ENCODE measurements at places on chromosomes 13 and 19. TPM values are rescaled to one million over a fixed set of nuclear protein-coding genes. Genes with fewer than 3 reads are reported as not detected.

MEIS3 gene
- 7.6 TPM for total RNA-seq

B9D2 gene
- total RNA-seq = 12.6 TPM

BEST2 gene
- not detected for total RNA-seq

ZNF547 gene
- total RNA-seq = 4.1 TPM

AMH gene
- total RNA-seq = 1.0 TPM

FAM216B gene
- 0.09 TPM for total RNA-seq

TUBB4A gene
- total RNA-seq = 4.4 TPM

STARD13 gene
- total RNA-seq = 37.2 TPM

LILRB2 gene
- 11.5 TPM for total RNA-seq

RAB20 gene
- 33.6 TPM for total RNA-seq

SOX1 gene
- not detected for total RNA-seq

C13orf42 gene
- not detected for total RNA-seq

CFAP97D2 gene
- total RNA-seq = not detected

SUGT1 gene
- 51.5 TPM for total RNA-seq

ZNF524 gene
- 22.9 TPM for total RNA-seq

GPR12 gene
- not detected for total RNA-seq

LYPD3 gene
- 1.7 TPM for total RNA-seq

SIGLEC5 gene
- total RNA-seq = not detected

ZNF578 gene
- 3.7 TPM for total RNA-seq

CIC gene
- 90.9 TPM for total RNA-seq

SMIM24 gene
- 49.8 TPM for total RNA-seq

IL17D gene
- total RNA-seq = 0.44 TPM

CC2D1A gene
- 36.9 TPM for total RNA-seq

IGFL3 gene
- total RNA-seq = not detected

MYO16 gene
- 0.22 TPM for total RNA-seq

ZNF177 gene
- total RNA-seq = 1.8 TPM

NCR1 gene
- 0.91 TPM for total RNA-seq

KLF1 gene
- not detected for total RNA-seq

GARIN5A gene
- total RNA-seq = 2.0 TPM

FXYD7 gene
- total RNA-seq = 0.94 TPM

DENND1C gene
- total RNA-seq = 8.2 TPM

ZNF560 gene
- not detected for total RNA-seq

PRR19 gene
- total RNA-seq = 0.47 TPM

SLC6A16 gene
- 3.7 TPM for total RNA-seq

CD79A gene
- total RNA-seq = 11.0 TPM

ATXN8OS gene
- not detected for total RNA-seq

ZNF555 gene
- total RNA-seq = 9.8 TPM

PLK5 gene
- total RNA-seq = not detected

NLRP9 gene
- total RNA-seq = 0.09 TPM

CRX gene
- total RNA-seq = not detected

LGALS14 gene
- not detected for total RNA-seq

CEACAM1 gene
- total RNA-seq = 33.1 TPM

MYH14 gene
- 81.4 TPM for total RNA-seq

SHC2 gene
- total RNA-seq = 24.4 TPM

ZNF91 gene
- 68.5 TPM for total RNA-seq

CASP14 gene
- total RNA-seq = 0.16 TPM

CCL25 gene
- not detected for total RNA-seq

PGLYRP2 gene
- total RNA-seq = not detected

OLFM2 gene
- total RNA-seq = 2.1 TPM

TMEM86B gene
- 3.3 TPM for total RNA-seq

CADM4 gene
- 25.3 TPM for total RNA-seq

MTUS2 gene
- total RNA-seq = 0.06 TPM

CYP4F11 gene
- total RNA-seq = 2.1 TPM

All from kidney (tissue), 22 donors.